ENCODE measurements at places on chromosomes 6 and 20.
A peak's percentile ranks its signal among the peaks of the same experiment; 100 is the strongest.

DNA sequence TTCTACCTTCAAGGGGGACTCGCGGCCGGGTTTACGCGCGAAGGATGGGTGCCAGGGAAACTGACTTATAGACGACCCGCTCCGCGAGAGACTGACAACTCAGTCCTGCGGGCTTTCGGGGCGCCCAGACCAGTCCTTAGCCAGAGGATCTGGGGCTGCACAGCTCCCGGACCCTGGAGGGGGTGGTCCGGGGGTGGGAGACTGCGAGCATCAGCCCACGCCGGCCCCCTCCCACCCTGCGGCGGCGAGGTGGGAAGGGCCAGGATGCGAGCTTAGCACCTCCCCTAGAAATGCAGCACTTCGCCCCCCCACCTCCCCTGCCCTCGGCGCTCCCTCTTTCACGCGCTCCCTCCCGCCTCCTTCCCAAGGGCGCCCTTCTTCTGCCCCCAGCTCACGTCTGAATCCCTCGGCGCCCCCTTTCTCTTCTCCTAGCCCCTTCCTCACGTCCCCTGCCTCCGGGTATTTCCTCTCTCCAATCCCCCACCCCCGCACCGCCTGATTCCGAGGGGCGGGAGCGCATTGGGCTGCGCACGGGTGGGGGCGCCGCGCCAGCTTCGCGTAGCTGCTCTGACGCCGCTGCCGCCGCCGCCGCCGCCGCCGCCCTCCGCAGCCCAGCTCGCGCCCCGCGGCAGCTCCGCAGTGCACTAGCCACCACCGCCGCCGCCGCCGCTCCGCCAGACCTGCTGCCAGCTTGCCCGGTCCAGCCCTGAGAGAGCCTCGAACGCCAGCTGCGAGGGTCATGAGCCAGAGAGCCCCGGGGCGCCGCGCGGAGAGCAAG lies at the start of gene SLC32A1:
Gene SLC32A1, plus strand, starts transcription at position 639 of the 778 bp plus-strand sequence. CDS start 239 bp downstream, outside the sequence.
- no peak for DNase-seq

- no peak for DNase-seq
These were observed 3.3 kb downstream of the NECAB3 start for GRCh38 chr20:33670715-33671499.

DNA sequence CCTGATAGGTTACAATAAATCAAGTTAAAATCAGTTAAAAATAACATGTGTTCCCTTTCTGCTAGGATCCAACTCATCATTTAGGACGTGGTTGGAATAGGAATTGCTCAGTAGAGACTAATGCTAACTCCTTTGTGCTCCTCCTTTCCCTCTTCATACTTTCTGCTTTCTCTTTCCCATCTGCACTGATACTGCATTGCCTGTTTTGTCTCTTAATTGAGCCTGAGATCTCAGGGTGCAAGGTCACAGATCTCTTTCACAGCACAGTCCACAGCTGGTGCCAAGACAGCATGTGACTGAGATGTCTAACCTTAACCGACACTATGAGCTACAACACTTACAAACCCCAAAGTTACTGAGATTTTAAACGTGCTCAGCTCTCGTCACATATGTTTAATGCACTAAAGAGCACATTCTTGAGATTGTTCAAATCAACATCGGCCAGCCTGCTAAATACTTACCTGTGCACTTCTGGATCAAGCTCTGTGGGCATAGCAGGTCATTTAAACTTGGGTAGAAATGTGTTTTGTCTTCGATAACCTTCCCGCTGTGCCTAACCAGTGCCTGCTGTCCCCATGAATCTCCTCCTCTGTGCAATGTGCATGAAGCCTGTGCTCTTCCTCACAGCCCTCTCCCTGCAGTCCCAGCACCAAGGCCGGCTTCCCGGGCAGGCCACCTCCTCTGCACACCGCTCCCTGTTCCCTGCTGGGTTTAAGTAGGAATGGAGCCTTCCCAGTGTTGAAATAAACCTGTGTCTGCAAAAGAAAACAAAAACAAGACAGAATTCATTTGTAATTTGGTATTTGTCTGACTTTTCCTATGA lies 39.6 kb upstream of the AFDN start:
- DNase-seq = no peak

DNA sequence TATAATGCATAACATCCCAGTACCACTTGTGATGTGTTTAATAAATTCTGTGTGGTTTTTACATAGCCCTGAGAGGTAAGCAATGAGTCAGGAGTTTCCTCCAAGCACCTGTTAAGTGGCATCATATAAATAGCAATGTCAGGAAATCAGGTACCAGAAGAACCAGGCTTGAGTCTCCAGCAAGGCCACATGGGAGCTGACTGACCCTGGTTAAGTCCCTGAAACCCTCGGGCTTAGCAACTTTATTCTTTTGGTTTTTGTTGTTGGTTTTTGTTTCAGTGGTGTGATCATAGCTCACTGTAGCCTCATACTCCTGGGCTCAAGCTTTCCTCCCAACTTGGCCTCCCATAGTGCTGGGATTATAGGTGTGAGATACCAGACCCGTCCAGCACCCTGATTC lies 70.0 kb downstream of the PTPRT start:
- no peak for DNase-seq

- DNase-seq = no peak
These were observed 69.7 kb downstream of the DLL1 start for GRCh38 chr6:170221052-170221752.

DNA sequence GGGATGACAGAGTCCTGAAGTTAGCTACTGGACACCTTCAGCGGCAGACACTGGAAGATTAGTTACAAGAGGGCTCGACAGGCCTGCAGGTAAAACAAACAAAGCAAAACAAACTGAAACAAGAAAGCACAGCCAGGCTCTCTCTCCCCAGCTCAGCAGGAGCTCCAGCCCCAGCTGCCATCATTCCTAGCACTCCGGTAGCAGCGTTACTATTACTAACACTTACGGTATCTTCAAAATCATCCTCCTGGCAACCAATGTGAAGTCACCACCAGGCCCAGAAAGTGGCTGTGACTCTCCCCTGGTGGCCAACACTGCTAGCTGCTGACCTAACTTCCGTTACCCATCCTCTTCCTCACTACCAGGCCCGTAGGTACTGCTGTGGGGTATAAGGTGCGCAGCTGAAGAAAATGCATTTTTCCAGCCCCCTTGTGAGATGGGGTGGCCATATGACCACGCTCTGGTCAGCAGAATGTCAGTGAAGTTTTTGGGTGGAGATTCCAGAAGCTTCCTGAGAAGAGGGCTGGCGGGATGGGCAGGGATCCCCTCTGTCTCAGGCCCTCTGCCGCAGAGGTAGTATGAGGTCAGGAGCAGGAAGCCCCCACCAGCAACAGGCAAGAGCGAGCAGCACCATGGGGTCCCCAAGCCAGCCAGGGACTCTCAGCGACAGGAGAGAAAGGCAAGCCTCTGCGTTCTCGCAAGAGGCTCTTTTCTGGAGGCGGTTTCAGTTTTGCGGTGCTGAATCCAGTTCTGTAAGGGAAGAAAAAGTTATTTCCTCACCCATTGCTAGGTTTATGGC lies 37.4 kb upstream of the TBXT start:
- DNase-seq = no peak

DNA sequence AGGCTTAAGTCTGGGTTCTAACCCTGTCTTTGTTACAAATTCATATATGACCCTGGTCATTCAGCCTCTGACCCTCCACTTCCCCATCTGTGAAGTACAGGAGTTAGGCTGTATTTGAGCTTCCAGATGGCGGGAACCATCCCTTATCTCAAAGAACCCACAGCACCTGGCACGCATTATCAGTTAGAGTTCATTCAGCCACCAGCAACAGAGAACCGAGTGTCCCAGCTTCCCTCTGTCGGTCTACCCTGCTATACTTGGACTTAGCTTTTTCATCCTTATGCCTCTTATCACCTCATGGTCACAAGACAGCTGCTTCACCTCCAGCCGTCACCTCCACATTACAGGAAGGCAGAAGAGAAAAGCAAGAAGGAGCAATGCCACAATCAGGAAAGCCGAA lies 147.8 kb downstream of the EYA2 start:
- DNase-seq = no peak

GRCh38 chr20:62025832-62026563 lies 39.7 kb downstream of the TAF4 start:
- DNase-seq = no peak

- no peak for DNase-seq
These were observed 23.8 kb downstream of the ADGRF4 start for GRCh38 chr6:47722194-47722593.

GRCh38 chr20:52847029-52847660 lies 125.0 kb upstream of the TSHZ2 start:
- DNase-seq = no peak

DNA sequence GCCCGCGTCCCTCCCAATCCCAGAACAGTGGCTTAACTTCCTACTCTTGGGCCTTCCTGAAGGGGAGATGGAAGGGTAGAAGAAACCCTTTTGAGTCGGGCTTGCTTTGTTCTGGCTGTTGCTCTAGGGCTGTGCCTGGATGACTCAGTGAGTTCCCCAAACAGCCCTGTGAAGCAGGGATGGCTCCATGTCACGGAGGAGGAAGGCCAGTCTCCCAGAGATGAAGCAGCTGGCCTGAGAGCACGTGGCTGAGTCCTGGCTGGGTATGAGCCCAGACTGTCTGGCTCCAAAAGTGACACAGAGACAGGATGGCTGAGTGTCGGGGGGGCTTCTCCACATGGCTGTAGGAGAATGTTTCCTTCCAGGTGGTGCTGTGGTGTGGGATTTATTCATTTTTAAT lies 4.6 kb downstream of the SYTL3 start:
- DNase-seq = peak; percentile 50

DNA sequence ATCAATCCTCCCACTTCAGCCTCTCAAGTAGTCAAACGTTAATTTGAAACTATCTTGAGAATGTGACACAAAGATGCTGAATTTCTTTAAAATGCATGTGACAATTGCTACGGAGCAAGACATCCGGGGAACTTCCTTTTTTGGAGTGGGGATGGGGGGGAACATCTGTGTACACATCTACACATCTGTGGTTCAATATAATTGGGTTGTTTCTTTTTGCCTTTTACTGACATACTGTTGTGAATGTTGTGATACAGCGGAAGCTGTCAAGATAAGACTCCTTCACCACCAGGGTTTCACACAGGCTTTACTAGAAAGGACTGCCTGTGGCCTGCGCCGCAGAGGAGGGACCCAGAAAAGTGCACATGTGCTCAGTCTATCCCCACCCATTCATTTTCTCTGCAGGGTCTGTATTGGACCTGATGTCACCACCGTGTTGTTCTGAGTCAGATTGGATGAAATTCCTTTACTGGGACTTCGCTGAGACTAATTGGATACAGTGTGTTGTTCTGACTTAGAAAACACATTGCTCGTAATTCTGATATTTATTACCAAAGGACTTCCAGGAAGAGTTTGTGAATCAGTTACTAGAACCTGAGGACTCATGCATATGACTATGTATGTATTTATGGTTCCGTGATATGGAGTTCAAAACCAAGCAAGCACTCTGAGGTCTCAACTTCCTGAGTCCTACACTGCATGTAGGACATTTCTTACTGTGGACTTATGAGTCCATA lies 98.7 kb upstream of the SGK1 start:
- no peak for DNase-seq

- no peak for DNase-seq
These were observed 75.5 kb downstream of the NOL4L start for GRCh38 chr20:32509639-32510066.

DNA sequence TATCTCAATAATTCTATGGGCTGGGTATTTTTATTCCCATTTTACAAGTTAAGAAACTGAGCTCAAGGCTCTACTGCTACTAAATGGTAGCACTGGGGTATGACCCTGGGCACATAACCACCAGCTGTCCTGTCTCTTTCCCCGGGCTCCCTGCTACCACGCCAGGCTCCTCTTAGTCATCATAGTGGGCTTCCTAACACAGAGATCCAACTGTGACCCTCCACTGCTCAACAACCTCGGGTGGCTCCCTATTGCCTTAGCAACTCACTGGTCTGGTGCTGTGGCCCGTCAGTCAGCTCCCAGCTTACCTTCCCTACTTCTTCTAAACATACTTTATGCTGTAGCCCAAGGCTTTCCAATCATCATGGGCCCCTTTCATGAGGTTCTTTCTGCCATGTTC lies 4.5 kb downstream of the KIAA1755 start:
- no peak for DNase-seq

DNA sequence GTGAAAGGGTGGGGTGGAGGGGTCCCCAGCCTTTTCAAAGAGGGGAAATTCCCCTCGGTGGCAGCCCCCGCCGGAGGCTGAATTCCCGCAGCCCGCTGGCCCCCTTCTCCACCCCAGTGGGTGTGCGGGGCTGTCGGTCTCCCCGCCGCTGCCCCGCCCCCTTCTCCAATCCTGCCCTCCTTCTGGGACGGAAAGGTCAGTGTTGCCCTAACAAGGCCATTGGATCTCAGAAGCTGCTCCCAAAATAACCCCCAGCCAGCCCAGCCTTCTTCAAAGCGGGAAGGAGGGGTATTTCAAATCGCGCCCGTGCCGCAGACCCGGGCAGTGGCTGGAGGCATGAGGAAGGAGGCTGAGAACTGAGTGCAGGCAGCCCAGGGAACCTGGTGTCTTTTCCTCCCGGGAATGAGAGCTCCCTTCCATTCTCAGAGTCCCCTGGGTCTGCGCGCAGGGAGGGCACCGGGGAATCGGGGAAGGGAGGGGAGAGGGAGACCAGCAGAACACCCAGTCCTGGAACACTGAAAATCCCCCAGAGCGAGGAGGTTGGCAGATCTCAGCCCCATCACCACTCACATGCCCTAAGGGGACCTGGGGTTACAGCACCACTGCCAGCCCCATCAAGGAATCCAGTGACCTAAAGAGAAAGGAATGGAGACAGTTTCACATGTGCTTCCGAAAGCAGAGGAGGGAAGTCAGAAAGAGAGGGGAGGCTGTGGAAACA lies at the start of gene JPH2:
Gene JPH2, minus strand, starts transcription at position 135 of the 718 bp plus-strand sequence. CDS start 483 bp downstream, outside the sequence.
- DNase-seq = no peak

GRCh38 chr6:67350729-67351128 lies 1284.4 kb upstream of the ADGRB3 start:
- DNase-seq = no peak

- DNase-seq = no peak
These were observed 266.4 kb downstream of the PLCB1 start for GRCh38 chr20:8398263-8399051.

DNA sequence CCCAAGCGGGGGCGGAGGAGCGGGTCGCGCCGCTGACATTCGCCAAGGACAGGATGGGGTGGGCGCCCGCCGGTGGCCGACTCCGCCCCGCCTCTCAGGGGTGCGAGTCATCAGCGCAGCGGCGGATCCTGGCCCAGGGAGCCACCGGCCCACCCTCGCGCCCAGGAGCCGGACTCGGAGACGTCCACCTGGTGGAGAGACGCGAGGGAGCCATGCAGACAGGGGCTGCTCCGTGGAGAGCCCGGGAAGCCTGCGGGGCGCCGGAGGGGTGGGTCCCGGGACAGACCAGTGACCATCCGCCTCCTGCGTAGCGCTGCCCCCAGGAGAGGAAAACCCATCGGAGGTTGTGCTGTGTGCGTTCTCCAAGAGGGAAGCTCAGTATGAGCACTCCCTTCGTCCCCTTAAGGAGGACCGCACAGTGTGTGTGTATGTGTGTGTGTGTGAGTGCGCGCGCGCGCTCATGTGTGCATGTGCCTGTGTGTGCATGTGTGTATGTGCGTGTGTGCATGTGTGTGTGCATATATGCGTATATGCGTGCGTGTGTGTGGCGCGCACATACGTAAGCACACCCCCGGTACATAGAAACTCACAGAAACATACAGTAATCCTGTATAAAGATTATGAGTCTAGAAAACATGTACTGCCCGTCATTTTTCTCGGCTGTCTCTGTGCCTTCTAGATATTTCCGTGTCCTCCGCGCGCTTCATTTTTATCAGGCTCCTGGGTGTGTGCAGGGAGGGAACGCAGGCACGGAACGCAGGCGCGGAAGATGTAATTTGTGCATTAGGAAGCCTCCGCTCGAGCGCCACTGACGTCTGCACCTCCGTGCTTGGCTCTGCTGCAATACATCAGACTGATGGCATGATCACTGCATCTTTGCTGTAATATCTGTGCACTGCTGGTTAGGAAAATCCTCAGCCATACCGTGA lies 158.9 kb downstream of the TBXT start:
- peak; percentile 54 for DNase-seq

- DNase-seq = no peak
These were observed 46.0 kb upstream of the TASP1 start for GRCh38 chr20:13684566-13685222.
